ENCODE measurements at places on chromosomes 16 and 17. TPM values are rescaled to one million over a fixed set of nuclear protein-coding genes. Genes with fewer than 3 reads are reported as not detected.

GRCh38 chr16:66065925-66066324 is 300.6 kb upstream of the CDH5 start:
- H3K4me1 ChIP-seq, result no peaks in the 10 kb centered on the region
- H3K36me3 ChIP-seq, result no peaks in the 10 kb centered on the region
- no peak overlapping the region for H3K27ac ChIP-seq
- no peak overlapping the region for H3K4me3 ChIP-seq

- H3K27me3 ChIP-seq, result no peaks in the 10 kb centered on the region
- peak; percentile 80 for DNase-seq
- H3K4me3 ChIP-seq, result peak overlapping the region; percentile 63
- H3K27ac ChIP-seq, result no peak overlapping the region
- H3K36me3 ChIP-seq, result no peaks in the 10 kb centered on the region
These were observed 11.5 kb upstream of the HS3ST6 start for GRCh38 chr16:1929578-1930337.

DNA sequence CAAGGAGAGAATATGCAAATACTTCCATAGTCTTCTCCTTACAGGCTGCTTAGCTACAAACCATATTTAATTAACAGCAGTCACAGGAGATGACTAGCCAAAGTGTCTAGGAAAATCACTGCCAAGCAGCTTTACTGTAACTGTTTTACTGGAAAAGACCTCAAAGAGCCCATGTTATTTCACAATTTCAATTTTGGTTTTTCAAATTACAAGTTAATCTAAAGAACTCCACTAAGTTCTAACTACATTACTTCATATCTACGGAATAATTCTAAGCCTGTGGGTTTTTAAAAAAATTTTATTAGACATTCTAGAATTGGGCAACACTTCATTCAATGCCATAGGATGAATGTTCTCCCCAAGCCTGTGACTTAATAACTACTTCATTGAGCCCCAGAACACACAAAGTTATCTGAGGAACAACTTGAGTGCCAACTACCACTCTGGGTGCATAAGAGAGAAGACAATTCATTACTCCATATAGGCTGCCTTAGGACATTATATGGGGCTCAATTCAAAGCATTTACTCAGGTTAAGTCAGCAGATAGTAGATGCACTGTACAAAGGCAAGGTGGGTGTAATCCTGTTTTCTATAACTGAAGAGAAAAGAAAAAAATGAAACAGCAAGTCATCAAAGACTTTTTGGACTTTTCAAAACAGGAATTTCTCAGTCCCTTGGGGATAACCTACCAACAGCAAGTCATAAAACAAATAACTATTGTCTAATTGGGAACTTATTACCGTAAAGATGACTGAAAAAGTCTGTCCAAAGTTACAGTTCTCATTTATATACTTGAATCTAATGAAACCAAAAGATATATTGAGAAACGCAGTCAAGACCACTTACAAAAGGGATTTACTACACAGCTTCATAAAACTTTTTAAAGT is 33.0 kb downstream of the STAT3 start:
- no peak overlapping the region for H3K27ac ChIP-seq
- H3K36me3 ChIP-seq, result no peaks in the 10 kb centered on the region
- H3K4me1 ChIP-seq, result no peaks in the 10 kb centered on the region
- no peak for DNase-seq

Gene FBXO39
- total RNA-seq, result not detected

Gene MGAT5B
- 8.9 TPM for total RNA-seq

Gene GPR139
- total RNA-seq, result not detected

DNA sequence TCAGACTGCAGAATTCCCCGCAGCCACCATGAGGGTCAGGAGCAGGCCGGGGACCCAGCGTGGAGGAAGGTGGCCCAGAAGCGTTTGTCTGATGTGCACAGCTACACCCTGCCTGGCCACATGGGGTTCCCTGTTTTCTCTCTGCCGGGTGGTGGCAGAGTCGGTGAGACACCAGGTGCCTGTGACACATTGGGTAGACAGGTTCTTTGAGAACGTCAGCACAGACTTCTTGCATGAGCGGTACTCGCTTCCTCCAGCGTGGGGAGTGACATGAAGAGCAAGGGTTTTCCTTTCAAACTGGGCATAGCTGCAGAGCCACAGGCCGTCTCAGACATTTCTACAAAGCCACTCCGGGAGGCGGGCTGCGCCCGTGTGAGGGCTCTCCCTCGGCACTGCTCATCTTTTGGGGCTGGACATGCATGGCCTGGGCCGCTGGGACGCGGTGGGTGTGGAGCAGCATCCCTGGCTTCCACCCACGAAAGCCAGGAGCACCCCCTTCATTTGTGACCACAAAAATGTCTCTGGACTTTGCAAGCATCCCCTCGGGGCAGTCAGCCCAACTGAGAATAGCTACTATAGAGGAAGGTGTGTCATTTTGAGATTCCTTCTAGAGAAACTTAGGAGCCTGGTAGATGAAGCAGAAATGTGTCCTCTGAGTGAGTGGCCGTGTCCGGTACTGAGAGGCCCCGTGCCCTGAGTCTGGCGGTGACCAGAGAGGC is 26.0 kb downstream of the NME3 start:
- no peaks in the 10 kb centered on the region for H3K4me1 ChIP-seq
- H3K36me3 ChIP-seq, result no peaks in the 10 kb centered on the region
- H3K27me3 ChIP-seq, result no peaks in the 10 kb centered on the region
- no peak overlapping the region for H3K4me3 ChIP-seq
- DNase-seq, result no peak

Gene NRN1L
- not detected for total RNA-seq

DNA sequence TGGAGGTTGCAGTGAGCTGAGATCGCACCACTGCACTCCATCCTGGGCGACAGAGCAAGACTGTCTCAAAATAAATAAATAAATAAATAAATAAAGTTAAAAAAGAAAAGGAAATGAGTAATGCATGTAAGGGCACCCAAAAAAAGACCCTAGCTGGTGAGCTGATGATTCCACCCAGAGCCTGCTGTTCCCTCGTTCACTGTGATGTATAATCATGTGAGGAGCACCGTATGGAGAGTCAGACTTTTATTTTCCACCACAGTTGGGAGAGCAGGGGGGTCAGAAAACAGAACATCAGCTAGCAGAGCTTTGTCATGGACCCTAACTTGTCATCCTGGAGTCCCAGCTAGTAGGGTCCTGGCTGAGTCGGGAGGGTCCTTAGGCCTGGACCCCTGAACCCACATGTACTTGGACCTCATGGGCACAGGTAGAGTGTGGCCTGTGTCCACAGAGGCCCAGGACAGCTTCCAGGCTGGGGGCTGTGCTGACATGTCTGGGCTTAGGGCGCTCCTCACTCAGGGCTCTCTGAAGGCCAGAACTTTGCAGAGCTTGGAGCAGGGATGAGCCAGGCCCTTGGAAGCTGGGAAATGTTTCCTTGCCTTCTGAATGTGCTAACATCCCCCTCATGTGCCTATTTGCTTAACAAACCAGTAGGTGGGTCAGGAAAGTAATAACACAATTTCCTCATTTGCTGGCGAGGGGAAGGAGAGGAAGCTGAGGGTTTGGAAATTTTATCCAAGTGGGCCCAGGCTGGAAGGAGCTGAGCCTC is 18.8 kb upstream of the LASP1NB start:
- no peak overlapping the region for H3K27ac ChIP-seq
- no peak overlapping the region for H3K4me3 ChIP-seq
- no peaks in the 10 kb centered on the region for H3K4me1 ChIP-seq

Gene CASKIN2
- 41.8 TPM for total RNA-seq

DNA sequence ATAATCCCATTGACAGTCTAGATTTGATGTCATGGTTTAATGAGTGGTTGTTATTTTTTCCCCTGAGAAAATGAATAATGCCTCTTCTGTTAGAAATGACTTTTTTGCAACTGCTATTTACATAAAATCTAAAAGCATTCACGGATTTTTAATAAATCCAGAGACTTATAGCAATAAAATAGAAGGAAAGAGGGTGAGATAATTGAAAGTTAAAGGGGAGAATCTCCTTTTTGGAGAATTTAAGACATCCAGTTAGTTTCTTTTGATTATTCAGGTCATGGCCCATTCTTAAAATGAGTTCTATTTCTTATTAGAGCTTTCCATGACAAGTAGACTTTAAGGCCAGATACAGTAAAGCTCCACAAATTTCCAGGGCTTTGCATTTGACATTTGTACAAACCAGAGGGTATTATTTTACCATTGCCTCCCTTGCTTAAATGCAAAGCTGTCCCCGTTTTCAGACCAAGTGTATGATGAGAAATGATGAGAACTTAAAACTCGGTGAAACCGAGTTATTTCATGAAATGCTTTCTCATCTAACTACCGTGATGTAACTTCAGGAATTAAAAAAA is 789.0 kb upstream of the SOX9 start:
- no peak overlapping the region for H3K27ac ChIP-seq
- H3K27me3 ChIP-seq, result no peaks in the 10 kb centered on the region
- no peak overlapping the region for H3K4me3 ChIP-seq
- no peak for DNase-seq
- H3K4me1 ChIP-seq, result peaks cover 8% of the 10 kb centered on the region
- H3K36me3 ChIP-seq, result no peaks in the 10 kb centered on the region

Data from Caco-2 (cell line).